Keratinocyte (primary cell): ENCODE measurements at places on chromosomes 12 and 14.

DNA sequence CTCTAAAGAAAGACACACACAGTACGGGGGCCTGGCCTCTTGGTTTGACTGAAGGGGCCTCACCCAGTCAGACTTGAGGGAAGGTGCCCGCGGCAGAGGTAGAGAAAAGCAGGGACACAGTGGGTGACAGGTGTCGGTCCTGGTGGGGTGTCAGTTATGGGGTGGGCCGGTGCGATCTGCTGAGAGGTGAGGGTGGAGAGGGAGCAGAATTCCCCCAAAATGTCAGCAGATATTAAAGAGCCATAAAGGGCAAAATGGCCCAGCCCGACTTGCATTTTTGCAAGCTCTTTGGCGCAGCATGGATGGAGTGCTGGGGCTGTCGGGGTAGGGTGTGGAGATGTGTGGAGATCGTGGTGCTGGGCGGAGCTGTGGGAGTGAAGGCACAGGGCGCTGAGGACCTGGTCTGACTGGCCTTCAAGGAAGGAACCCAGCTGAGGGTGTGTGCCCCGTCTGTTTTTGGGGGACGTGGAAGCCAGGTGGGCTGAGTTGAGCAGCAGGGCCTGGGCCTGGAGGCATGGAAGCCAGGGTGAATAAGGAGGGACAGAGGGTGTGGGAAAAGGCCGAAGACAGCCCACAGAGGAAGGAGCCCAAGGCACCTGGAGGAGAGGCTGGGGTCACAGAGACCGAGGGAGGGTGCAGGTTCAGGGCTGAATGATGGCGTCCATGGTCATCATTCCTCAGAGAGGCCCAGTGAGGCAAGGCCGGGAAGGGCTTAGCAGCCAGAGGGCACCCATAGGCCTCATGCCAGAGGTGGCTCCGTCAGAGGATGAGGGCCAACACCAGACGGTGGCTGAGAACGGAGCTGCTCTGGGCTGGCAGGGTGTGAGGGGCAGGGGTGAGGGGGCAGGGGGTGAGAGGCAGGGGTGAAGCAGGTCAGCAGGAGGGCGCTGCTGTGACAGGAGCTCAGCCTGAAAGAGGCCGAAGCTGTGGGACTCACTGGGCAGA, 48.2 kb upstream of the DYNC1H1 start:
- no peak for DNase-seq

DNA sequence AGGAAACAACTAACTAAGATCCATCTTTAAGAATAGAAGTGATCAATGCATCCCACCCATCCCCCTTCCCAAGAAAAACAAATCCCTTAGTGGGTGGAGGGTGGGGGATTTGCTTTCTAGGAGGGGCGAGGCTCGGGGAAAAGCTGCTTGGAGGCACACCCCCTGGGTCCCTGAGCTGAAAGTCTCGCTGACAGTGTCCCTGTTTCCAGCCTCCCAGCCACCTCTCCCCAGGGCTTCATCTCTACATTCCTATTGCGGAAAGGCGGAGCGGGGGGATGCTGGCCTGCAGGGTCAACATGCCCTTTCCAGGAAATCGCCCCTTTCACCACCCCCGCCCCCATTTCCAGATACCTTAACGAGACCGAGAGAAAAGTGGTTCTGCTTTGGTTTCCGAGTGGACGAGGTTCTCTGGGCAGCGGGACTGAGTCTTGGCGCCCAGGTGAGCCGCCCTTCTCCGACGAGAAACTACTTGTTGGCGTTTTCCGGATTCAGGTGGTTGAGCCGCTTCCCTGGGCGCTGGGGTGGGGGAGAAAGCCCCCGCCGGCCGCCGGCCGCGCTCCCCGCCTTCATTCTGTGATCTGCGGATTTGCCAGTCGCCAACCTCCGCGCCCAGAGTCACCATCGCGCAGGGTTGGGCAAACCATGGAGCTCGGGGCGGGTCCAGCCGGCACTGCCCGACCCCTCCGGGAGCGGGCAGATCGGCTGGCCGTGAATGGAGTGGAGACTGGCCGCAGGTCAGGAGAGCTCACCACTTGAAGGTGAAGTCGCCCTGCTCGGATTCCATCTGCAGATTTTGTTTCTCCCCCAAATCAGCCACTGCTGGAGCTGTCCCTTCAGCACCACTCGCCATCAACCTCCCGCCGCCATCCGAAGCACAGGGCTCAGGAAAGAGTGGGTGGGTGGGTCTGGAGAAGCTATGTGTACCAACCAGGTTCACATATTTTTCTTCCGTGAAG, 505 bp downstream of the KCNC2 start:
- DNase-seq, result no peak

DNA sequence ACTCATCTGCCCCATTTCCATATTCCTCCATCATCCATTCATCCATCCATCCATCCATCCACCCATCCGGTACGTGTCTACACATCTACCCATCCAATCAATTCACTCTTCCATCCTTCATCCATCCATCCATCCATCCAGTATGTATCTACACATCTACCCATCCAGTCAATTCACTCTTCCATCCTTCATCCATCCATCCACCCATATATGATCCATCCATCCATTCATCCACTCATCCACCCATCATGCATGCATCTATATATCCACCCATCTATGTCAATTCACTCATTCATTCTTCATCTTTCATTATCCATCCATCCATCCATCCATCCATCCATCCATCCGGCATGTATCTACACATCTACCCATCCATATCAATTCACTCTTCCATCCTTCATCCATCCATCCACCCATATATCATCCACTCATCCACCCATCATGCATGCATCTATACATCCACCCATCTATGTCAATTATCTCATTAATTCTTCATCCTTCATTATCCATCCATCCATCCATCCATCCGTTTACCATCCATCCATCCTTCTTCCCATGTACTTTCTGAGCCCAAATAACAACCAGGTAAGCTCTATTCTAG, 108.6 kb upstream of the NOS1 start:
- no peak for DNase-seq

DNA sequence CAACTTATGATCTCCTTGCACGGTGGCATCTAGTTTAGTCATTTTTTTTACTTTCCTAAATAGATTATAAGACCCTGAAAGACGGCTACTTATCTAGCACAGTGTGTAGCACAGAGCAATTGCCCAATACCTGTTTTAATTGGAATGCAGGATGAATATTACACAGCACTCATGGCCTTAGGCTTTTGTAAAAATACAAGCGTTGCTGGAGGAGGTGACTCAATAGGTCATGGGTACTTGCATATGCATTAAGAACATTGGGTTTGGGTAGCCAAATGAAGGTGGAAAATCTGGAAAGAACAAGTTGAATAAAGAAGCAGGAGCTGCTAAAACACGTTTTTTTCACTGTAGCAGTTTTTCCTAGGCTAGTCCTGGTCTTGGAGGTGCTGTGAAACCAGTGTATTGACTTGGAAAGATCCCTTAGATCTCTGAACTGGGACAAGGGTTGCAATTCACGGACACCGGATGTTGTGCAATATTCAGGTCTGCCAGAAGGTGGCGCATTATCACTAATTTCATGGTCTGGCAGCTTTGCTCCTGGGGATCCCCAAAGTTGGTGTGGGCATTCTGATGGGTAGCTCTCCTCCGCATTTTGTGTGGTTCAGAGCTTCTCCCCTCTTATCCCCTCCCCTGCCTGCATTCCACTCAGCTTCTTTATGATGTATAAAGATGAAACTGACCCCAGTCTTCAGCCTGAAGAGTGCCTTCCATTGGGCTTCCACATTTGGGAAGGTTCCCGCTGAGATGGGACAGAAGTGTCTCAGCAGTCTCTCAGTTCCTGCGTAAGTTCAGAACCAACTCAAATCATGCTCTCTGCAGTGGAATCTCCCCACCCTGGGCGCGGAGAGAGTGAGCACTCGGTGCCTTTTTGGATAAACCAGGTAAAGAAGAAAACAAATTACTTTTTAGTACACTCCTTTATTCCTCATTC, 278.3 kb downstream of the NRXN3 start:
- no peak for DNase-seq

DNA sequence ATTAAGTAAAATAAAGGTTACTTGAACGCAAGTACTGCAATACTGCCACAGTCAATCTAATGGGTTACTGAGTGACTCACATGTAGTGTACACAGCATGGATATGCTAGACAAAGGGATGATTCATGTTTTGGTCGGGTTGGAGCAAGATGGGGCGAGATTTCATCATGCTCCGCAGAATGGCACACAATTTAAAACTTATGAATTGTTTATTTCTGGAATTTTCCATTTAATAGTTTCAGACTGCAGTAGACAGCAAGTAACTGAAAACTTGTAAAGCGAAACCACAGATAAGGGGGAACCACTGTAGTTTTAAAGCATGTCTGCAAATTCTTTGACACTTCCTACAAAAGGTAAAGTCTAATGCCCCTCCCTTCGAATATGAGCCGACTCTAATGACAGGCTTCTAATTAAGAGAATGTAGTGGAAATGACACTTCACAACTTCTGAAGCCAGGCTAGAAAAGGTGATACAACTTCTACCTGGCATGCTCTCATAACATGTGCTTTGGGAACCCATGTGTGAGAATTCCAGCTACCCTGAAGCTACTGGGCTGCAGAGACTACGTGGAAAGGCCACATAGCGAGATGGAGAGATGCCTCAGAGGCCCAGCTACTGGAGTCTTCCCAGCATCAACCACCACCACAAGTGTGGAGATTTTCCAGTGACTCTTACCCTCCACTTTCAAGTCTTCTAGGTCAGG, 13.9 kb upstream of the TCP11L2 start:
- no peak for DNase-seq

- no peak for DNase-seq
Measured at GRCh38 chr14:104228221-104228620, 89.8 kb downstream of the KIF26A start.

DNA sequence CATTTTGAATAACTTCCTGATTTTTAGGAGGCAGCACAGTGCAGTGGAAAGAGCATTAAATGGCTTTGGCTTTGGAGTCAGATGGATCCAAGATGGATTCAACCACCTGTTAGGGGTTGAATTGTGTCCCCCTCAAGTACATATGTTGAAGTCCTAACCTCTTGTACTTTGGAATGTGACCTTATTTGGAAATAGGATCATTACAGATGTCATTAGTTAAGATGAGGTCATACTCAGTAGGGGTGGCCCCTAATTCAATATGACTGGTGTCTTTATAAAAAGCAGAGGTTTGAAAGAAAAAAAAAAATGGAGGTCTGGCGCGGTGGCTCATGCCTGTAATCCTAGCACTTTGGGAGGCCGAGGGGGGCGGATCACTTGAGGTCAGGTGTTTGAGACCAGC, 18.8 kb downstream of the ATP5MC2 start:
- no peak for DNase-seq

GRCh38 chr14:73238424-73238852, 1.1 kb downstream of the PAPLN start:
- DNase-seq, result no peak

GRCh38 chr14:92615451-92615850, 101.9 kb downstream of the RIN3 start:
- DNase-seq, result no peak

GRCh38 chr14:99192028-99192621, 79.9 kb downstream of the BCL11B start:
- no peak for DNase-seq

- no peak for DNase-seq
Measured at GRCh38 chr12:25459541-25459951, 93.5 kb downstream of the LMNTD1 start.

DNA sequence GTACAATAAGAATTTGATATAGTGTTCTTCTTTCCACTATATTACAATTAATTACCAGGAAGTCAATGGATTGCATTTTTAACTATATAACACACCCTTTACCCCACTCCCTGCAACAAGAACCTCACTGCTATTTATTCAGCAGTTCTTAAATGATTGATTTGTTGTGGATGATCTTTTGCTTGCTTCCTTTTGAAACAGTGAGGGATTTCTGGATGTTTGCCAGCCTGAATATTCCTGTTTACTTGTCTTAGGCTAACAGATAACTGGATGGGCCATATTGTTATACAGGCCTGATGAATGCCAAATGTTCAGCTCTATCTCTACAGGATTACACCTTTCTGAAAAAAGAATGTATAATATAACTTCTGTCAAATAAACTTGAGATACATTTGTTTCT, 497.6 kb downstream of the APAF1 start:
- DNase-seq, result no peak

DNA sequence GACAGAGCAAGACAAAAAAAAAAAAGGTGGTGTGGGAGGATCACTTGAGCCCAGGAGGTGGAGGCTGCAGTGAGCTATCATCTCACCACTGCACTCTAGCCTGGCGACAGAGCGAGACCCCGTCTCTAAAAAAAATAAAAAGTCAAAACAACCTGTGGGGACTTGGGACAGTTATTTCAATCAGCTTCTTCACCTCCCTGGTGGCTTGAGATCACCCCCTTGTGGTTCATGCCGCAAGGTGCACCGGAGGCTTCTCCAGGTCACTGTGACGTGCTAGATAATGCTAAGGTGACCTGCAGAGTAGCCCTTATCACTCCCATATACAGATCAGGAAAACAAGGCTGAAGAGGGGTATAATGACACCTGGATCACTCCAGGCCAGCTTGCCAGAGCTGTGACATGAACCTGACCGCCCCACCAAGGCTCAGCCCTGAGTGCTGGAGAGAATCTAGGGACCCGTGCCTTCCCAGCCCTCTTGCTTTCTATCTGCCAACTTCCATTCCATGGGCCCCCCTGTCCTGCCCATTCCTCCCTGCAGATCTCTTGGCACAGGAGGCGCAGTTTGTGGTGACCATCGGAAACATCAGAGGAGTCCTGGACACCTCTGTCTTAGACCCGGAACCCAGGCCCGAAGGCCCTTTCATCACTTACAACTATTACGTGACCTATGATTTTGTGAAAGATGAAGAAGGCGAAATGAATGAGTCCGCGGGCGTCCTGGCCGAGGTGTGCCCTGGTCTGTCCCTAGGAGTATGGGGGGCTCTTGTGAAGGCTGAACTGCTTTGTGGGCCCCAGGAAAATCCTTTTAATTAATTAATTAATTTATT, 8.1 kb downstream of the LRRC43 start:
- no peak for DNase-seq

GRCh38 chr14:56995010-56995409, 184.7 kb upstream of the OTX2 start:
- DNase-seq, result no peak

DNA sequence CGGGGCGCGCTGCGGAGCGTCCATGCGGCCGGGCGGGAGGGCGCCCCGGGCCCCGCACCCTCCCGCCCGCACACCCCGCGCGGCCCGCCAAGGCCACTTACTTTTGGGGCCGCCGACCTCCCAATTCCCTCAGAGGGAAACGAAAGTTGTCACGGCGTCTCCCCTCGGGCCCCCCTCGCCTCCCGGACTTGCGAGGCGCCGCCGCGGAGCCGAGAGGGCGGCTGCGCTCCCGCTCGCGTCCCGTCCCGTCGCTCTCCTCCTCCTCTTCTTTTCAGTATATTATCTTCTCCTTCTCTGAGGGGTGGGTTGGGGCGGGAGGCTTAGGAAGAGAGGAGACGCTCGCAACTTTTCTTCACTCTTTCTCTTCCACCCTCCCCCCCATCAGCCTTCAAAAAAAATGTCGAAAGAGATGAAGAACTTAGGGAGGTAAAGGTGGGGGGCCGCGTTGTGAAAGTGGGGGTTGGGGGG, 613 bp downstream of the DUSP16 start:
- DNase-seq, result no peak

DNA sequence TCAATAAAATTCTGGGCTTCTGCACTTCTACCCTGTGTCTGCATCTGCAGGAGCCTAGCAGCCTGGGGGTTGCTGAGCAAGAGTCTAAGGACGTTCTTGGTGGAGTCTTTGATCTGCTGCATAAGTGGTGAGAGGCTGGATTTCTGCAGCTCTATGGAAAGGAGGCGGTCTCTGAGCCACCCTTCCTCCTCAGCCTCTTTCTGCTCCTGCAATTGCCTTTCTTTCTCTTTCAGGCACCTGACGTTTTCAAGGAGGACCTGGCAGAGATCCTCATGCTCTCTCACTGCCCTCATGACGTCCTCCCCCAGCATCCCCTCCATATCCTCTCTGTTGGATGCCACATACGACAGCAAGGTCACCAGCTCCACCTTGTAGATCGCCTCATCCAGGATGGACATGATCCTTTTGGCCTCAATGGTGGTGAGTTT, 13.6 kb upstream of the TPCN1 start:
- no peak for DNase-seq
